ENCODE measurements at places on chromosomes 2 and 18.

DNA sequence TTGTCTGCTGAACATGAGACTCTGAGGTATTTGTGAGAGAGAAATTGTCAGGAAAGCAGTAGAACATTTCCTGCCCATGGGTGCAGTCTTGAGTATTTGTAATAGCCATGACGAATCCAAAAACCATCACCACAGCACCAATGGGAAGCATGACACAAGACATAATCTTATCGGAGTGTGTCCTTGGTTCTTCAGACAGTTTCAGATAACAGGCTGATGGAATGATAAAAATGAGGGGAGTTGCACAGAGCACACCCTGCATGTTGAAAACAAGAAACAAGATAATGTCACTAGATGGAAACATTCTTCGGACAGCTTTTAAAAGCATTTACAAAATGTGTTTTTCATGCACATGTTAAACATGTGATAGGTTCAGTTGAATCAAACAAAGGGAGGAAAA lies 56.9 kb downstream of the SLC38A11 start:
- no peak for DNase-seq

GRCh38 chr18:37235583-37235982 lies 330.0 kb downstream of the CELF4 start:
- no peak for DNase-seq

DNA sequence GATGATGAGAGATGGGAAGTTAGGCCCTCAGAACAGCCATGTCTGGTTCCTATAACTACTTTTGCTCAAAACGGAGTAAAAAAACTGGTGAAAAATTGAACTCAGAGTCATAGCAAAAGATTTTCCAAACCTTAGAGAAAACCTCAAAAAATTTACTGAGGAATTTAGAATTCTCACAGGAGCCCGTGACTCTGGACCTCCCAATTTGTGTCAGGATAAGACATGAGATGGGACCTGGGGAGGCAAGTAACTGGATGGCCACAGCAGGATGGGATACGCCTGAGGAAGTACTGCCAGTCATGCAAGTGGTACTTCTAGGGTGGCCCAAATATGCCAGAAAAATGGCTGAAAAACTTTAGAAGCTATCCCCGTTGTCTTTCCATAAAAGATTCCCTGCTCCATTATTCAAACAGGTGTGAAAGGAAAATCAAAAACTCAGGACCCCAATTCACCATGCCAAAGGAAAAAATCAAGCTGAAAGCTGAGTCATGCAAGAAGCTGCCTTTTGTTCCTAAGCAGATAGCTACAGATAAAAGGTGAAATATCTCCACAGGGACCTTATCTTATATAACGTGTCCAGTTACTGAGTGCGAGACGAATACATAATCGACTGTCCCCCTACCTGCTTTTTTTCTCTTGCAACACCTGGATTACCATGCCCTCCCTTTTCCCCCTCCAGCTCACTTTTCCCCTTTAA lies 34.1 kb upstream of the LIPG start:
- no peak for DNase-seq

GRCh38 chr2:43872151-43872550 lies 33.4 kb downstream of the ABCG8 start:
- DNase-seq: no peak

DNA sequence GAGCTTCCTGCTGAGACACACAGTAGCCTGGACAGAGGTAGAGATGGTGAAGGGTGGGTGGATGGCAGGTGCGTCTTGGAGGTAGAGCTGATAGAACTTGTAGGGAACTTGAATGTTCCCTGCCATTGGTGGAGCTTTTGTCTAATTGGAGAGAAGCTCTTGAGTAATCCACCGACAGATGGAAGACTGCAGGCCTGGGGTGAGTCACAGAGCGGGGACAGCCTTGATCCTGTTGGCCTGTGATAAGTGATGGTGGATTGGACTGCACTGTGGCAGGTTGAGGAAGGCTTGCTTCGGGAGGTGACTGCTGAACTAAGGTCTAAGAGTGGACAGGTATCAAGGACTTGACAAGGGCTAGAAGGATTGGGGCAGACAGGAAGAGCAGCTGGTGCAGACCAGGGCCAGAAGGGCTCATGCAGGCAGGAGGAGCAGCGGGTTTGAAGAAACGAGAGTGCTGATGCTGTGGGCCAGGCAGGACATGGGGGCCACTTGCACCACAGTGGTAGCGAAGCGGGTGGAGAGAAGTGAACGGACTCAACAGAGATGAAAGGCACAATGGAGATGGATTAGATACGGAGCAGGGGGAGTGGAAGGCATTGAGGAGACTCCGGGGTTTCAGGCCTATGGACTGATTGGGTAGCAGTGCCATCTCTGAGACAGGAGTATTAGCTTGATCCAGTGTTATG lies 16.3 kb downstream of the CABLES1 start:
- DNase-seq: no peak

DNA sequence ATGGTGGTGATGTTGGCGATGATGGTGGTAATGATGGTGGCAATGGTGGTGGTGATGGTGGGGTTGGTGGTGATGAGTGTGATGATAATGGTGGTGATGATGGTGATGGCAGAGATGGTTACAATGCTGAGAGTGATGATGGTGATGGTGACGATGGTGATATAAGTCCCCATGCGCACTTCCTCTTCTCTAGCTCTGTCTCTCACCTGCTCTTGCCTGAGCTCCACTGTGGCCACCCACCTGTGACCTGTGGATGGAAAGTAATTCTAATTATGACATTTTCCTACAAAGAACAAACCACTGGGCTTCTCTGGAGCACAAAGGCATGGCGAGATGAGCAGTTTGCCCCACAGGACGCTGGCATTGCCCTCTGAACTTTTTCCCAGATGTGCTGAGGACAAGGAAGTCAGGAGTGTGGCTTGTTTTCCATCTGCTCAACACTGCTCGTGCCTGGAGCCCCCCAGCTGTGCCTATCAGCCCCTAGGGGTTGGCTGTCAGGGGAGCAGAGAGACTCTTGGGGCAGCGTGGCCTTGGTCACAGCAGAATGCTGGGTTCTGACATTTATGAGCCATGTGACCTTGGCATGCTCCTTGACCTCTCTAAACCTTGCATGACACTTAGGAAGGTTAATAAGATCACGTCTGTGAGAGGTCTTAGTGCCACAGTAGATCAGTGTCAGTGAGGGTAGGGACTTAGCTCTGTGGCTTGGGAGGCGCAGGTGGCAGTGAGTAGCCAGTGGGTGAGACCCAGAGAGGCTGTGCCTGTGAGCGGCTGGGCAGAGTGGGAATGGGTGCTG lies 68.4 kb downstream of the RRM2 start:
- DNase-seq: no peak

- DNase-seq: no peak
Measured at GRCh38 chr2:11236335-11236734, 81.1 kb downstream of the SLC66A3 start.
